ENCODE measurements at places on chromosomes 6 and 20.

DNA sequence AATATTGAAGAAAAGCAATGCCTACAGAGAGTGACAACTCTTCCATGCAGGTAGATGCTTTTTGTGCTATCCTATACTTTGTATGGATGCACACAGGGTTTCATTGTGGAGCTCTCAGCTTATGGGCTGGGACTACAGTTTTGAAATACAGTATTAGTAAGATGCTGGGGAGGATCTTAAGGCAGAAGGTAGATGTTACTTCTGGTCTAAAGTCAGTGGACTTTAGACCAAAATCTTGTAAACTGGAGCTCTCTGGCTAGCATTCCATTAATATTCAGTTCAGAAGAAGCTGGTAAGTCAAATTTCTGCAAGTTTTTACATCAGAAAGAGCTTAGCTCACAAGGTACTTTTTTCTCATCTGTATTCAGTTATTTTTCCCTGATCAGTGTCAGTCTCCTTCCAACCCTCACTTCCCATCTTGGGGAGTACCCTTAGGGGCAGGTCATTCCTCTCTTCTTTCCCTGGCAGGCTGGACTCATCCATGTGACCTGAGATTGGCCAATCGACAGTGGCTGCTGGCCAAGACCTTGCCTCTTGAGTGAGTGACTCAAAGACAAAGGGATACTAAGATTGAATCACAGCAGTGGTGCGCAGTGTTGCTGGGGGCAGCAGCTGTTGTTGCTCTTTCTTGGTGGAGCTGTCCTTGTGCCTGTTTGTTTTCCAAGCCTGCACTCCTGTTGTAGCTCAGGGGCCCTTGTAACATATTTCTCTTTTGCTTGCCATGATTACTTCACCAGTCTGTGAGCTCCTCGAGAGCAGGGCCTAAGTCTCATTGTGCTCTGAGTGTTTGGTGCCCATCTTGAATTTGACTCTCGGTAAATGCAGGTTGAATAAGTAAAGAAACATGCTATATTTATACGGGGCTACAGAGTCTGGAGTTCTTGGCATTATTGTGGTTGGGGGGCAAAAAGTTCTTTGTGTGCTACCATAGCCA lies 2.8 kb upstream of the PHF20 start:
- peak; percentile 30 for DNase-seq

GRCh38 chr6:105882121-105882803 lies 203.9 kb upstream of the PRDM1 start:
- no peak for DNase-seq

DNA sequence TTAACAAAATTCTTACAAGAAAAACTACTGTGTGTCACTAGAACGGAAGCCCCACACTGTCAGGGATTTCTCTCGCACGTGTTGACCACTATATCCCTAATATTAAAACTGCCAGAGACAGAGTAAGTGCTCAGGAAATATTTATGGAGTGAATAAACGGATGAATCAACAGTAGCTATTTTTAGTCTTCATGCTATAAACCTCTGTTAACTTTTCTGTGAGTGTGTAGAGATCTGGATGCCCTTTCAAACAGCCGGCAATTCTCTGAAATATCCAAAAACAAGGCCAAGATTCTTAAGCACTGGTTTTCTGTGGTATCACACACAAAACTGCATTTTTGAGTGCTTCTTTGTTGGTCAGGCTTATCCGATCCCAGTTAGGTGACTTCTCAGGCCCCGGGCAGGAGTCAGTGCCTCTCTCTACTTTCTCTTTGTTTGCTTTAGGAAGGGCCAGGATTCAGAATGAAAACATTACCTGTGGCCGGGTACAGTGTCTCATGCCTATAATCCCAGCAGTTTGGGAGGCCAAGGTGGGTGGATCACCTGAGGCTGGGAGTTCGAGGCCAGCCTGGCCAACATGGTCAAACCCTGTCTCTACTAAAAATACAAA lies 15.7 kb downstream of the ATP9A start:
- DNase-seq, result no peak

GRCh38 chr6:108995296-108995695 lies 99.3 kb downstream of the SESN1 start:
- no peak for DNase-seq

- no peak for DNase-seq
Observed at GRCh38 chr20:58583176-58583575, 67.9 kb upstream of the STX16 start.

- DNase-seq, result no peak
Observed at GRCh38 chr6:148983101-148983761, 236.4 kb downstream of the UST start.

DNA sequence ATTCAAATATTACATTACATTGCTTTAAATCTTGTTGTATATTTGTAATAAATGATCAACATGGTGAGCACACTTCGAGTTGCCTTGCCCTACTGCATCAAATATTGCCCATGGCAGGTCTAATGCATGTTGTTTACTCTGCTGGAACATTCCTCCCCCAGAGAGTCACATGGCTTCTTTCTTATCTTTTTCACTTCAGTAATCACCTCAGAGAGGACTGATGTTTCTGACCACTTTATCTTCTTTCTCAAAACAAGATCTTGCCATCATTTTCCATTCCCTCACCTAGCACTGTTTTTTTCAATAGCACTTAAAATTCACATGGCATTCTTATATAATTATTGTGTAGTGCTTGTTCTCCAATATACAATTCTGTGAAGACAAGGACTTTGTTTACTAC lies 243.5 kb upstream of the THEMIS start:
- no peak for DNase-seq

DNA sequence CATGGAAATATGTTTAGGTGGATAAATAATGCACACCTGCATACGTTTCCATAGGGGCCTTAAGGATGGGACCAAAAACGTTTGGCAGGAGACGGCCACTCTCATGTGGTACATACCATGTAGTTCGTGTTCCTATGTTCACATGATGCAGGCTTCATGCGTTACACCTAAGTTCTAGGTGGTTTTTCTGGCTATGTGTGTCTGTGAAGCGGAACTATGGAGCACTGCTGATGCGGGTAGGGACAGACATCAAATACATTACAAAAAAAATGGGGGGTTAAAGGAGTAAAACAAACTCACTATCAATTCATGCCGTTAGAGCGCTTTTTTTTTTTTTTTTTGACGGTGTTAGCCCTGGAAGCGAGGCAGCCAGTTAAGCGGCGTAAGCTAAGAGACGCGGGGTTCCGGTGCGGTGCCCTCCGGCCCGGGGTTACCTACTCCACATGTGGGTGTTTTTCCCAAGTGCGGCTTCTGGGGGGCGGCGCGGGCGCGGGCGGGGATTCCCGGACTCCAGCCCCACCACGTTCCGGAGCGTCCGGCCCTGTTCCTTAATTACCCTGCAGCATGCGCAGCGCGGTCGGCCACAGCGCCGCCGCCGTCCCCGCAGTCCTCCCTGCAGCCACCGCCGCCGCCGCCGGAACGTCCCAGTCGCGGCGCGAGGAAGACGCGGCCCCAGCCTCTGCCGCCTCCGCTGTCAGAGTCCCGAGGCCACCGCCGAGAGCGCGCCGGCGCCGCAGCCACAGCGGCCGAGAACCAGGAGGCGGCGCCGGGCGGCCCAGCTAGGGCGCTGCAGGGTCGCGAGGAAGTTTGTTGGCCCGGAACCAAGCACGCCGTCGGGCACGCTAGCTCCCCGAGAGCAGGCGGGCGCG lies 648 bp downstream of the COL19A1 start:
- peak; percentile 52 for DNase-seq

DNA sequence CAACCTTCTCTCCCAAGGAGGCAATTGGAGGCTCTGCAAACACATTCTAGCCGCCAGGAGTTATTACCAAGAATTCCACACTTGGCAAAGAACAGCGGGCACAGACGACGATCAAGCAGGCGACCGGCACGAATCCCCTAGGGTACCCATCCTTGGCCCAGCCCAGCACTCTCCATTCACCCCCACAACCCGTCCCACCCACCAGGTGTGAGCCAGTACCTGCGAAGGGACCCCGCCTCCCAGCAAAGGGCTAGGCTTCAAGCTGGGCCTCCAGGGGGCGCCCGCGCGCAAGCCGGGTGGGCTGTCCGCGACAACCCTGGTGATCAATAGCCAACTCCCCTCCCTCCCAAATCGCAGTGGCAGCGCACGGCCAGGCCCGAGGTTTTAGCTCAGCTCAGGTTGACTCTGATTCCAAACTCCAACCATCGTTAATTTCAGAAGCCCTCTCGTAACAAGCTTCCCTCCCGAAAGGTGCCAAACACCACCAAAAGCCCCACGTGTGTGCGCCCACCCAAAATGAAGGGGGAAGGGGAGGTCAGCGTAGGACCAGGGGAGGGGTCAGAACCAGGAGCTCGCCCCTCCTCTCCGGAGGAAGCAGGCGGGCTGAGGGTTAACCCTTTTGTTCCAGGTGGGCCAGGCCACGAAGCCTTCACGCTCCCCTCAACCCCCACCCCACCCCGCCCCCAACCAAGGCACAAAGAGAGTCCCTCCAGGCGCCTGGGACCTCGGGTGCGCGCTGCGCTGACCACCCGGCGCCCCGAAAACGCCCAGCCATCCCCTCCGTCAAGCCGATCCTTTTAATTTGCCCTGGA lies 2.1 kb downstream of the SALL4 start:
- DNase-seq, result peak; percentile 60

- no peak for DNase-seq
Observed at GRCh38 chr6:144515761-144516160, 230.6 kb downstream of the UTRN start.

DNA sequence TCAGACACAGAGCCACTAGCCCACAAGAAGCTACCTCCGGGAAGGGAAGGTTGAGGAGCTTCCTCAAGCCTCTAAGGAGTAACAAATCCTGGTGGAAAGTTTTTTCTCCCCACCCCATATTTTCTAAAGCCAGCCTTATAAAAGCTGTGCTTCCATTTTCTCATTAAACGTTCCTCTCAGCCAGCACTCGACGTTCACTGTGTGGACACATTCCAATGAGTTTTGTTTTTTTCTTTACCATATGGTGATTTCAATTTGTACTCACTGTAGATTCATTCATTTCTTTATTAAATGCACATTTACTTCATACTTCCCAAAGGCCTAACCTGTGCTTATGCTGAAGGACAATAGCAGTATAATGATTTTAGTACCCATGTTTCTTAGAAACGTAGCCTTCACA lies 194.4 kb upstream of the FLRT3 start:
- DNase-seq, result no peak

- DNase-seq, result no peak
Observed at GRCh38 chr20:24034820-24035219, 46.2 kb upstream of the GGTLC1 start.

DNA sequence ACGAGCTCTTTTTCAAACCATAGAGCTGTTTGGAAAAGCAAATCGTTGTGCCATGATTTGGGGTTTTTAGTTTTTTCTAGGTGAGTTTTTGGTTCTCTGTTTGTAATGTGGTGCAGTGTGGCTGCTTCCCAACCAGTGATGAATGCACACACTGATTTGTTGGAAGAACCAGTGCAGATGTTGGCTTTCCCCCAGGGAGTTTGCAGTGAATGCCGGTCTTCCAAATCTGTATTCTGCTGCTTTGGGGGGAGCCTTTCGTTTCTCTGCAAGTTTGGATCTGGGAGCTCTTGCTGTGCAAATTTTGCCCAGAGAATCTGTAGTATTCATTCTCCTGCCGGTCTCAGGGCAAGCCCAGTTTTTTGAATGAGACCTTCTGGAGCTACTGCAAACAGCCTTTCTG lies 14.5 kb downstream of the HECA start:
- DNase-seq, result no peak

DNA sequence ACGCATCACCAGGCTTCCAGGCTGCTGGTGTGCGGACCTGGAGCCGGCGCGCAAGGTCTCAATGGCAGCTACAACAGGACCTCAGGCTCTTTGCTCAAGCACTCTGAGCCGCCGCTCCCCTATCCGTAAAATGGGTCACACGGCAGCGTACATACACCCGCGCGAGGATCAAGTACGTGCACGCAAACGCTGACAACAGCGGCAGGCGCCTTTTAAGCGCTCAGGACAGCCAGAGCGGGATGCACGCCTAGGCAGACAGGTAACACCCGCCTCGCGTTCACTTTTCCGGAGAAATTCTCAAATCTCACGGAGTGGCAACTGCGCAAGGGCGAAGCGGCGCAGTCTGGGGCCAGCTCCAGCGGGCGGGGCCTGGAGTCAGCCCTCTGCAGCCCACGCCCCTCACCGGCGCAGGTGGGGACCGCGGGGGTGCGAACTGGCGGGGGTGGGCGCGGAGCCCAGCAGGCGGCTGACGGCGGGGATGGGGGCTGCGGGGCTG lies 535 bp downstream of the EXOC2 start:
- peak; percentile 66 for DNase-seq

DNA sequence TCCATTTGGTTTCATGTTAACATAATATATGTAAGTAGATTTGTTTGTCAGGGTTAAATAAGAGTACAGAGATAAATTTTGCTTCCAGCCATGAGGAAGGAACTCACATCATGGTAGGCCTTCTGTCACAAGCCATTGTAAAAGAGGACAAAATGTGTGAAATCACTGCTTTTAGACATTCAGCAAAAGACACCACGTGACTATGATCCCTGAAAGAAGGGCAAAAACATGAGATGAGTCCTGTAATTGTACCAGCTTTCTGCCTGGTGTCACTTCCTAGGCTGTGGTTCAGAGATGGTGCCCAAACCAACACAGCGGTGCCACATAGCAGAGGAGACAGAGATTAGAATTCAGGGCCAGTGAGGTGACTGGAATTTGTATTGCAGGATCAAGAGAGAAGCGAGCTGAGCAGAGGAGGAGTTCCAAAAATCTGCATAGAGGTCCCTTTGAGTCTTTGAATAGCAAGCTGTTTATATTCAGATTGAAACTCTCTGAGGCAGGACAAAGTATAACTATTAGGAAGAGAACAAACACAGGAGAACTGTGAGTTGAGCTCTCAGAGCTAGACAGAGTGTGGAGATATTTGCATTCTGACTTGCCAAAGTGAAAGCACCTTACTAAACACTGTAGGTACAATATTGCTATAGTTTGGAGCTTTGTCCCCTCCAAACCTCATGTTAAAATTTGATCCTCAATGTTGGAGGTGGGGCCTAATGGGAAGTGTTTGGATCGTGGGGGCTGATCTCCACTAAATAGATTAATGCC lies 52.6 kb upstream of the PDE7B start:
- no peak for DNase-seq

- DNase-seq, result no peak
Observed at GRCh38 chr6:157766901-157767774, 55.9 kb upstream of the SNX9 start.

DNA sequence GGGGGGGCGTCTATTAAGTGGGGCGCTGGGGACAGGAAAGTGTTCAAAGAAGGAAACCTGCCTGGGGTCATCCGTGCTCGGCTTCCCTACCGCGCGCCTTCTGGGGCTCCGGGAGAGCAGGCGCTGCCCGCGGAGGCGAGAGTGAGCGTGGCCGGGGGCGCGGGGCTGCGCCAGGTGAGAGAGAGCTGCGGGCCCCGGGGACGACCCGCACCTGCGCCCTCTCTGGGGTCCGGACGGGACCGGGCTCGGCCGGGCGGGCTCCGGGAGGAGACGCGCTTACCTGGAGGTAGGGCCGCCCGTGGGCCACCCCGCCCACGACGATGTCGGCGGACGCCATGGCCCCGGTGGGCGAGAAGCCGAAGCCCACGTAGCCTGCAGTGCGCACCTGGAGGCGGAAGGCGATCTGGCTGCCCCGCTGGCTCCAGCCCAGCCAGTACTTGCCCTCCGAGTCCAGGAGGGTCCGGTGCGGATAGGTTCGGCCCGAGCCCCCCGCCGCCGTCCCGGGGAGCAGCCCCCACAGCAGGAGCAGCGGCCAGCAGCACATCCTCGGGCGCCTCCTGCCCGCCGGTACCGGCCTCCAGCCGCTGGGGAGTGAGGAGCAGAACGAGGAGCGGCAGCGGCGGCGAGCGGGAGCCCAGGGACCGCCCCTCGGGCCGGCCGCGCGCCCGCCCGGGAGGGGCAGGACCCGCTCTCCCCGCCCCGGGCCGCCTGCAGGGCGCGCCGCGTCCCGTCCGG lies at the start of gene MOXD1:
Gene MOXD1, minus strand, starts transcription at position 593 of the 735 bp plus-strand sequence. Its CDS starts 49 bp downstream, at position 544.
- no peak for DNase-seq
